Activated T-helper 1 cell treated with anti-CD3 and anti-CD28 coated beads, Interleukin-2, amount 50 U/mL, for 16 hours (primary cell): ENCODE measurements at places on chromosomes 6 and 20.

GRCh38 chr6:168133168-168133561 lies 54.2 kb upstream of the FRMD1 start:
- no peak for DNase-seq

DNA sequence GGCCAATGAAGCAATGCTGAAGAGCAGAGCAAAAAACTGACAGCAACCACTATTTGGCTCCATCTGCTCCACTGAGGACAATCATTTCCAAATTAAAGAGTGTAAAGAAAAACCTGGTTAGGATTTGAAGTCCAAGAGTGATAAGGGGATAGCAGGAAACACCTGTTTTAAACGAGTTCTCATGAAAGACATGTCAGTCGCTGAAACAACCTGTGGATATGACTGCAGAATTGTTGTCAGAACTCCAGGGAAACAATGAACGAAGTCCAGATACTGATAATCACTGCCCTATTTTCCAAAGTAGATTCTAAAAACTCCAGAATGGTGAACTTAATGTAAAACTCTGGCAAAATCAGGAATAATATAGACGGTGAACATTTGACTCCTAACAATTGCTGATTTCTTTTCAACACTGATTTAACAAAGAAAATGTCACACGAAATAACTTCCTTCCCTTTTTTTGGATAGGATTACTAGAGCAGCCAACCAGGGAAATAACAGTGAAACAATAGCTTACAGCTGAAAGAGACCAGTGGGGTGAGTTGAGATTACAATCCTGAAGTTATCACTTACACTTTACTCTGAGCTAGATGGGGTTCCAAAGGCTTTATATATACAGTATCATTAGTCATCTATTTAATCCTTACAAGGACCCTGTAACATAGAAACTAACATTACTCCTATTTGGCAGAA lies 83.7 kb downstream of the ELOVL5 start:
- DNase-seq: no peak

GRCh38 chr20:47534405-47534804 lies 32.7 kb downstream of the NCOA3 start:
- DNase-seq: no peak

- DNase-seq: peak; percentile 70
Observed at GRCh38 chr20:36202891-36203338, 33.4 kb upstream of the AAR2 start.

DNA sequence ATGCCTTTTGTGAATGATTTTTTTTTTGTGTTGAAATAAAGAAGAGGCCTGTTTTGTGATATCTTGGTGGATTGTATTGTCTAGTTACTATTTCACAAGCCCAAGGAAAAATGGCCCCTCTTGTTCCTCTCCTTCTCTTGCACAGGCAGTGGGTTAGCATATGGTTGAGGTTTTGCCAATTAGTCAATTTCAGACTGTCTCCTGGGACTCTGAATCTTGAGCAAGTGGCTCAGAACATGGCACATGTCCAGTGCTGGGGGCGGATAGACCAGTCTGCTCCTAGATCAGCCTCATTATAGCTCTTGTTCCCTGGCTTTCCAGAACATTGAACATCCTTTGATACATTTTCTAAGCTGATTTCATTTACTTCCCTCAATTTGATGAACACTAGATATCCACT lies 589.2 kb downstream of the PHF3 start:
- no peak for DNase-seq
